ENCODE measurements at places on chromosomes 3 and 15.

- no peak for DNase-seq
These were observed 91.0 kb upstream of the LINGO1 start for GRCh38 chr15:77723756-77724155.

DNA sequence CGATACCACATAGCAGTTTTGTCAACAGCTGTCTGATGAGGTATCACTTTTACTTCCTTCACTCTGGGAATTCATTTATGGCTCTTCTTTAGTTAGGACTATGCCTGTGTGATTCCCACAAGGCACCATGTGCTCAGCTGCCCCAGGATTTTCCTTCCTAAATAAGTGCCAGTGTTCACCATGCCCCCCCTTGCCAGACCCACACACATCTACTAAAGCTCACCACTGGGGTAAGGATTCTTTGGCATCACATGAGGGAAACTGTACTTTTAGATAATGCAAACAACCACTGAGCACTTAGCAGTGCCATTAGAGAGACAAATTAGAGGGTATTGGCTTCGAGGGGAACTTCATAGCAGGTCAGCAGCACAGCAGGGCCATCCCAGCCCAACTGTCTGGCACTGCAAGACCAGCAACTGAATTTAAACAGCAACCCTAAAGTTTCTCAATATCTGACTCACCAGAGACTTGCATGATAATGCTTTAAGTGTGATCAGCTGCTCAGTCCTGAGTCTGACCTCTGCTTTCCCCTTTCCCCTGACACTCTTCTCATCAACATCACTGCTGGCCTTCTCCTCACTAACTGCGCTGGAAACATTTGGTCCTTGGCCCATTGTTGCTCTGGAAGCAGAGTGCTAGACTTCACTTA lies 114.3 kb downstream of the STAC start:
- DNase-seq, result no peak

- no peak for DNase-seq
These were observed 123.2 kb upstream of the PLCL2 start for GRCh38 chr3:16761571-16761970.

GRCh38 chr3:151265866-151266265 lies 12.5 kb downstream of the P2RY14 start:
- no peak for DNase-seq

DNA sequence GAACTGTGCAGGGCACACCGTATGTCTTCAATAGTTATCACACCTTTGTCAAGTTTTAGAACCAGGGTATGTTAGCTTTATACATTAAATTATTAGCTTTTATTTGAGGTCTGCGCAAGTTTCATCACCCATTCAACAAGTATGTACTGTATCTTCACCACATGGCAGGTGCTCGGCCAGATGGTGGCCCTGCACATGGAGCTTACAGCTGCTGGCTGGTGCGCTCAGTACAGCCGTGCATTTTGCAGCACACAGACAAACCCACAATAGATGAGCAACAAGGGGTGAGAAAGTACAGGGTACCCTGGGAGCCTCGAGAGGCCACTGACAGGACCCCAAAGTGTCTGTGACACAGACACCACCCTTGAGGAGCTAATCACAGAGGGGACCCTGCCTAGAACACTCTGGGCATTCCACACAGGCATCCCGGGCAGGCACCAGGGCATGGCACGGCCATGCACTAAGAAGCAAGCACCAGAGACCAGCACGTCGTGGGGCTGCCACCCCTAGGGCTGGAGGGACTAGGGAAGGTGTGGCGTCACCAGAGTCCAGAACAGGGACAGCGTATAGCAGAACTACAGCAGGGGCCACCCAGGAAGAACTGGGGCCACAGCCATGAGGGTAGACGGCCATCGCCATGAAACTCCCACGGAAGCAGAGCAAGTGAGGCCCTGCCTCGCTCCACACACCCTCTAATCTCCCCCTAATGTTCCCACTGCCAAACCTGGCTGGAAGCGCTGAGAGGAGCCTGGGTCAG lies 27.4 kb downstream of the ZXDC start:
- no peak for DNase-seq

DNA sequence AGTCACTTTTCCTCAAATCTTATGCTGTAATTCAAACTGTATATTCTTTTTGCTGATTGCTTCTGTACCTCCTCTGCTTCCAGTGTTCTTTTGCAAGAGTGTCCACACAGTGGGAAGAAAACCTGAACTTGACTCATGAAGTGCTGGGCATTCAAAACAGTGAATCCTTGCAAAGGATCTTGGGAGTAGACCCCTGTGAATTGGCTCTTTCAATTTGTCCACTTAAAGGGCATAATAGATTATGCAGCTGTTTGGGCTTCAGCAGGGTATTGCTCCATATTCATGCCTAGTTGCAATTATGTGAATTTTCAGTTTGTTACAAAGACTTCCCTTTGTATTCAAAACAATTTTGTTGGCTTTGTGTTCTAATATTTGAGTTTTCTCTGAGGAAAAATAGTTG lies 11.4 kb downstream of the ZFAND6 start:
- DNase-seq, result no peak

DNA sequence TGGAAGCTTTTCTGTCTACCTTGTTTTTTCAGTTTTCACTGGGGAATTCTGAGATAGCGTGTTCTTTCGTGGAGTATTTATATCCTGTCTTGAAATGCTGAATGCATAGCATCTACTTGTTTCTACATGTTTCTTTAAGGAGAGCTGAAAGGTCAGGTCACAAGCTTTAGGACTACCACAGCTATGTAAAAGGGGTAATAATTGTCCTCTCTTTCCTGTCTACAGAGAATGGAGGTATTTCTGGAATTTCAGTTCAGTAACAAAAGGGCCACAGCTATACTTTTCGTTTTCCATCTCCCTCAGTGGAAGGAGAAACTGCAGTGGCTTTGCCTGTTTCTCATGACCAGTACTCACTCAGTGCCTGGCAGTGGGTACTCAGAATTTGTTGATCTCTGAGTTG lies 4.7 kb downstream of the INAFM2 start:
- DNase-seq, result no peak

DNA sequence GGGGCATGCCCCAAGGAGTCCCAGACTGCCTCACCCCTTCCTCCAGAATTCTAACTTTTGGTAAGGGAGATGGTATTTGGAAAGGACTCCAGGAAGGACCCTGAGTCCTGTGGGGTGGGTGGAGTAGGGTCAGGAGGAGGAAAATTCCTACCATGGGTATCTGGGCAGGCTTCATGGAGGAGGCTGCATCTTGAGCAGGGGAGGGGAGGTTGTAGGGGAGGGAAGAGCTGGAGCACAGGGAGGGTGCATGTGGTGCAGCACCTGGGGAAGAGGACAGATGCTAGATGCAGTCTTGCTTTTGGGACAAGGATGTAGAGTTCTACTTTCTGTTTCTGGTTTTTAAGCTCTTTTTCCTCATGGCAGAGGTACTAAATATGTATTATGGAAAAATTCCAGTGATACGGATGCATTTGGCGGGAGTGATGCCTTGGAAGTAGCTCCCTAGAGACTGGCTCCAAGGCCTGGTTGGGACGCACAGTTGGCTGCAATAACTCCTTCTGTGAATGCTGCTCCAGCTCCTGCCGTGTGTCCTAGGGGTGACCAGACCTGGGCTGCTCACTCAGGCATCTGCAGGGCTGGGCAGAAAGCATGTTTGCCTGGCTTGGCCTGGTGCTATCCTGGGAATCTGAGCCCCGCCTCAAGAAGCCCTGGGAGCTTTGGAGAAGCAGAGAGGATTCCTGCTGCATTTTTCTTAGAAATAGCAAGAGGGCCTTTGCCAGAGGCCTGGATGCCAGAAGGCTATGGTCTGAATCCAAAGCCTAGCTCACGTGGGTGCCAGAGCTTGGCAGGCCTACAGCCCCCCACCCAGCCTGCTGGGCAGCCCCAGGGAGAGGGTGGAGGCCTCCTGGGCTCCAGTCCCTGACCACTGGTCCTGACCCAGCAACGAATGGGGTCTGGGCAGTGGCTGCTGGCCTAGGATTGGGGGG lies 10.1 kb downstream of the SEMA3F start:
- no peak for DNase-seq

- no peak for DNase-seq
These were observed 26.0 kb downstream of the MASP1 start for GRCh38 chr3:187265461-187265955.

DNA sequence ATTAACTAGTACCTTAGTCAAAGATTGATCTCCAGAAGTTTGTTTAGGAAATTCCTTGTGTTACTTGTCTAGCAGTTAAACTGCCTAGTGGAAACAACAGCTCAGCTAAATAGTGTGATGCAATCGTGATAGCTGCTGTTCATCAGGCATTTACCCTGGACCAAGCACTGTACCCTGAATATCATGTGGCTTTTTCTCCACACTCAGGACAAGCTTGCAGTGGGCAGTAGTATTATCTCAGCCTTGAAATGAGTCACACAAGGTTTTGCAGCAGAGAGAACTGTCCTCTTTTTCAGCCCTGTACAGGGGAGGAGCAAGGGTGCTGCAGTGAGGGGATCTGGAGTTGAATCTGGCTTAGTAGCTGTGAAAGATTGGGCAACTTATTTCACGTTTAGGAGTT lies 208.4 kb downstream of the TP63 start:
- peak; percentile 25 for DNase-seq

DNA sequence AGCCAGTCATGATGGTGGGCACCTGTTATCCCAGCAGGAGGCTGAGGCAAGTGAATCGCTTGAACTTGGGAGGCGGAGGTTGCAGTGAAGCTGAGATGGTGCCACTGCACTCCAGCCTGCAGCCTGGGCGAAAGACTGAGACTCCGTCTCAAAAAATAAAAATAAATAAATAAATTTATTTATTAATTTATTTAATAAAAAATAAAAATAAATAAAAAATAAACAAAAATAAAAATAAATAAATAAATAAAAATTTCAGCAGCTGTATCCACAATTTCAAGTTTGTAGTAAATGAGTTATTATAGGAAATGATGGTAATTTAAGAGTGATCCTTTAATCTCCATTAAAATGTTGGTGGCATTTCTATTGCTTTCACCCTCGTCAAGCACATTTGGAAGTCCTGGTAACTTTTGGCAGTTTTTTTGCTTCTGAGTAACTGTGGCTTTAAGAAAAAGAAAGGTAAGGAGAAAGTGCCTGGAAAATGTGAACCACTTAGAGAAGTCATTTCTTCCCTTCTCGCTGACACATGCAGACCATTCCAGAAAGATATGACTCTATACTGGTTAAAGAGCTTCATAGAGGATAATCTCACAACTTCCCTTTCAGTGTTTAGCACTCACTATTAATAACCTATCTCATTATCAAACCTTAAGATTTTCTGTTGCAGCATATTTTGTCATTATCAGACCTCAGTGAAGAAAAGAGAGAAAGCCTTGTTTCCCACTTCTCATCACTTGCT lies 296.6 kb downstream of the TIGIT start:
- DNase-seq, result peak; percentile 2

Data from activated CD4-positive, alpha-beta T cell treated with anti-CD3 and anti-CD28 coated beads, Interleukin-2, amount 50 U/mL, for 16 hours (primary cell).